MG63 (cell line): ENCODE measurements at places on chromosomes 1 and 21. TPM values are rescaled to one million over a fixed set of nuclear protein-coding genes. Genes with fewer than 3 reads are reported as not detected.
A peak's percentile ranks its signal among the peaks of the same experiment; 100 is the strongest.

- DNase-seq, result peak; percentile 78
Measured at GRCh38 chr1:2231532-2232254, 3.6 kb downstream of the SKI start.

Gene GIPC2
- total RNA-seq, result 0.10 TPM in 1 of 2 replicates, not detected in the other

DNA sequence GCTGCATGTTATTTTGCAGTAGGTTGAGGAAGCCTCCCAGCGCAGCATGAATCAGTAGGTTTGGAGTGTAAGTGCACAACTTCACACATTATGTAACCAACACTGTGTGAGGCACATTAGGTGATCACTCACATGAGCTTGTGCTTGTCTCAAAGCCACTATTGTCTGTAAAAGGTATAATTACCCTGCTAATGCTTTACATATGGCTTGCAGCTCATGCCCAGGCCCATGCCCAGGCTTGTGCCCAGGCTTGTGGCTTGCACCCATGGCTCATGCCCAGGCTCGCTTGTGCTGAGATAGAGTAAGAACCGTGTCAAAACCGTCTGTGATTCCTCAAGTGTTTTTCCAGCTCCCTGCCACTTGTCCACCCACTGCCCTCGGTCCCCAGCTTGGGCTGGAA, 596.3 kb downstream of the LTN1 start:
- DNase-seq, result no peak

Gene MROH7
- total RNA-seq, result not detected in 2 replicates

- no peak for DNase-seq
Measured at GRCh38 chr21:19830446-19830845, 1167.8 kb upstream of the NCAM2 start.

Gene CD101
- total RNA-seq, result 0.35 and 0.63 TPM in 2 replicates
